ENCODE measurements at places on chromosomes 4 and X. TPM values are rescaled to one million over a fixed set of nuclear protein-coding genes. Genes with fewer than 3 reads are reported as not detected.

MAGEB2 gene
- not detected for total RNA-seq

DCX gene
- not detected for total RNA-seq

SCML2 gene
- 0.71 TPM for total RNA-seq

PHOX2B gene
- total RNA-seq, result not detected

CLGN gene
- 5.8 TPM for total RNA-seq

ADGRG2 gene
- total RNA-seq, result under 0.01 TPM

All from smooth muscle cell of bladder (primary cell).